A549 (cell line): ENCODE measurements at places on chromosomes 16 and 17. TPM values are rescaled to one million over a fixed set of nuclear protein-coding genes. Genes with fewer than 3 reads are reported as not detected.

- DNase-seq: no peak
These were observed 15.1 kb downstream of the ADCY7 start for GRCh38 chr16:50281391-50282009.

- DNase-seq: no peak
These were observed 28.6 kb upstream of the NUDT16L1 start for GRCh38 chr16:4664538-4665418.

DNA sequence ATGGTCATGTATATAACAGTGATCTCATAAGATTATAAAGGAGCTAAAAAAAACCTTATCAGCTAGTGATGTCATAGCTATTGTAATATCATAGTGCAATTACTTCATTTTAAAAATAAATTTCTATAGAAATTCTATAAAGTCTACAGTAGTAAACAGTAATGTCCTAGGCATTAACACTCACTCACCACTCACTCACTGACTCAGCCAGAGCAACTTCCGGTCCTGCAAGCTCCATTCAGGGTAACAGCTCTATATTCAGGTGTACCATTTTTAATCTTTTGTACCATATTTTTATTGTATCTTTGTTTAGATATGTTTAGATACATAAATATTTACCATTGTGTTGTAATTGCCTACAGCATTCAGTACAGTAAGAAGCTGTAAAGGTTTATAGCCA, 524.4 kb upstream of the CDH5 start:
- no peak for DNase-seq

RBFOX1 gene
- not detected in 3 replicates for polyA plus RNA-seq

- no peak for DNase-seq
These were observed 158.1 kb upstream of the CIBAR2 start for GRCh38 chr16:85270374-85270773.

- no peak for DNase-seq
These were observed 1.6 kb downstream of the MLLT6 start for GRCh38 chr17:38706505-38707216.
